ENCODE measurements at places on chromosomes 7 and 10.

DNA sequence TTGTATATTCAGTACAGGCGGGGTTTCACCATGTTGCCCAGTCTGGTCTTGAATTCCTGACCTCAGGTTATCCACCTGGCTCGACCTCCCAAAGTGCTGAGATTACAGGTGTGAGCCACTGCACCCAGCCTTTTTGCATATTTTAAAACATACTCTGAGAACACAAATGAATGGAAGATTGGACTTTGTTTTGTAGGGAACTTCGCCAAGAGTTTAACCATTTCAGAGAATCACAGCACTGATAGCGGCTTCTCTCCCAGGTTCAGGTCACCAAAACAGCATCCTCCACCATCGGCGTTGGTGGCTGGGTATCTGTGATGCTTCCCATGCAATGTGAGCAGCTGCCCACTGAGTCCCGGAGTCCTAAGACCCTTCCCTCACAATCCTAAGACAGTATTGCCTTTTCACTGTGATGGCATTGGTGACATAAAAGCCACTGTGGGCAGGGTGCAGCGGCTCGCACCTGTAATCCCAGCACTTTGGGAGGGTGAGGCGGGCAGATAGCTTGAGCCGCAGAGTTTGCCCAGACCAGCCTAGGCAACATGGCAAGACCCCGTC is 42.3 kb upstream of the PSAP start:
- DNase-seq, result no peak

DNA sequence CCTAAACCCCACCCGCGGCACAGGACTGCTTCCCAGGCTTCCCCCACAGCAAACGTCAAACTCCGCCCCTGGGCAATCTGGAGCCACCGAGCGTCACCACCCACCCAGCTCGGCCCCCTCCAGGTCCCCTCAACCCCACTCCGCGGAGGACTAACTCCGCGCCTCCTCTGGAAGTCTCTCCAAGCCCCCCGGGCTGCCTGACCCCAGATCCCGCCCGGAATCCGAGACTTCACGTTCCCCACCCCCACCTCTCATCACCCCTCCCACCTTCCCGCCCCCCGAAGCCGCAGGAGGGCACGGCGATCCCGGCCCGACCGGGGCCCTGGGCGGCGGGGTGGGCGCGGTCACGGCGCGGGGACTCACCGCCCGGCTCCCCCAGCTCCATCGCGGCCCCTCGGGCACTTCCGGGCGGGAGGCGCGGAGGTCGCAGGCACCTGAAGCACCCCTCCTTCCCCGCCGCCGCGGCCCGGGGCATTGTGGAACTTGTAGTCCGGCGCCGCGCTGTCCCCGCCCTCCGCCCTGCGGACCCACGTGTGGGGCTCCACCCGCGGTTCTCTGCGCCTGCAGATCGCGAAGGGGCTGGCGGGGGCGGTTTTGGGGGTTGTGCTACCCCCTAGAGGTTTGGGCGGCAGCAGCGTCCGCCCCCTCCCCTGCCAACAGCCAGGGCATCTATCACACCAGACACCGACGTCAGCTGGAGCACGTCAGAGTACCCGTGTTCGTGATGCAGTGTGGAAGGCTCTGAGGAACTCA is at the start of gene TMUB1:
TMUB1 (minus strand) TSS at position 423 of the 753 bp plus-strand sequence. CDS start 930 bp downstream, outside the sequence.
- peak; percentile 74 for DNase-seq

GRCh38 chr7:32206987-32207386 is 136.8 kb upstream of the PDE1C start:
- DNase-seq, result no peak

GRCh38 chr7:80362677-80363076 is 149.2 kb downstream of the GNAT3 start:
- no peak for DNase-seq

DNA sequence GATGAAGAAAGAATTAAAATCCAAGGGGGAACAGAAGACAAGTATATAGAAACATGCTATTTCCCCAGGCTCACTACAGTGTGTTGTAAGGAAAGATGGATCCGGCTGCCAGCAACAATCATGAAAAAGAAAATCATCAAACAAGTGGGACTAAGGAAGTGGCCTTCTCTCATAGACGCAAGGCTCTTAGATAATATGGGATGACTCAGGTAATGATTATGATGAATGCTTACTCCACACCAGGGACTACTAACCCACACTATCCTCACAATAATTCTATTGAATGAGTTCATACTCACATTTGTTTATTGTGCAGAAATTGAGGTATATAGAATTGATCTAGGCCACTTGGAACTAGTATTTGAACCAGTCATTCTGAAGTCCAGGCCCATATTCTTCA is 111.2 kb upstream of the BET1 start:
- no peak for DNase-seq

- no peak for DNase-seq
Measured at GRCh38 chr7:157514746-157515145, 177.9 kb downstream of the DNAJB6 start.

DNA sequence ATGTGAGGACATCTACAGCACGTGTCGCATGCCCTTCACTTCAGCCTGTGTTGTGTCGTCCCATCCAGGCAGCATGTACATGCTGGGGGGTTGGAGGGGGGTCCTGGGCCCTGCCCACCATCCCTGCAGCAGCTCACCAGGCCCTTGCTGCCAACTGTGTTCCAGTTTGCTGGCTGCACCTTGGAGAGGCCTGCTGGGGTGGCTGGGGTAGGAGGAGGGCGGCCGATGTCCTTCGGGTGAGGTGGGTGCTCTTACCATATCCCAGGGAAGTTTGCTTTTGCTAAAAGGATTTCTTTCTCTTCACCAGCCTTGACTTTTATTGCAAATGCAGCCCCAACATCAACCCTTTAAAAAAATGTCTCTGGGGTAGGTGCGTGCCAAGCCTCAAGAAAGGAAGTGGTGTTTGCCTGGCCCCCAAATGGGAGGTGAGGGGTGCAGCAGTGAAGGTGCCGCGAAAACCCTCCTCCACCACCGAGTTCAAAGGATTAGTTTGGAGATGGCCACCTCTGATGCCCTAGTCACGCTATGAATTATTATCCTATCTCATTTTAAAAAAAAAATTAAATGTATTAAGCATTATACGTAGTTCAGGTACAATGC is 165.8 kb upstream of the KLF6 start:
- DNase-seq, result no peak

DNA sequence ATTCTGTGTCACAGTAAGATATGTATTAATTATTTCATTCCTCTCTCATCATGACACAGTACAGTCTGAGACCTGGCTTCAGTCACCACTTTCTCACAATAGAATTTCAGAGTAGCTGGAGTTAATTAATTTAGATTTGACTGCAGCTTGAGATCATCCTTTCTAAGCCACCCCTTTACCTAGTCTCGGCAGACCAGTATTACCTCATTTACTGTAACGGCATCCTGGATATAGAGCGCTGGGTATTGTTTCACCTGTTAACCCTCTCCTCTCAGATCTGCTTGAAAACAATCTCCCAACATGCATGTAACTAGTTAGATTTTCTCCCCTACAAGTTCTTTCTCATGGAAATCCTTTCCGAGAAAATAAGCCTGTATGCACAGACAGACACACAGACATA is 1057.5 kb downstream of the GATA3 start:
- no peak for DNase-seq

DNA sequence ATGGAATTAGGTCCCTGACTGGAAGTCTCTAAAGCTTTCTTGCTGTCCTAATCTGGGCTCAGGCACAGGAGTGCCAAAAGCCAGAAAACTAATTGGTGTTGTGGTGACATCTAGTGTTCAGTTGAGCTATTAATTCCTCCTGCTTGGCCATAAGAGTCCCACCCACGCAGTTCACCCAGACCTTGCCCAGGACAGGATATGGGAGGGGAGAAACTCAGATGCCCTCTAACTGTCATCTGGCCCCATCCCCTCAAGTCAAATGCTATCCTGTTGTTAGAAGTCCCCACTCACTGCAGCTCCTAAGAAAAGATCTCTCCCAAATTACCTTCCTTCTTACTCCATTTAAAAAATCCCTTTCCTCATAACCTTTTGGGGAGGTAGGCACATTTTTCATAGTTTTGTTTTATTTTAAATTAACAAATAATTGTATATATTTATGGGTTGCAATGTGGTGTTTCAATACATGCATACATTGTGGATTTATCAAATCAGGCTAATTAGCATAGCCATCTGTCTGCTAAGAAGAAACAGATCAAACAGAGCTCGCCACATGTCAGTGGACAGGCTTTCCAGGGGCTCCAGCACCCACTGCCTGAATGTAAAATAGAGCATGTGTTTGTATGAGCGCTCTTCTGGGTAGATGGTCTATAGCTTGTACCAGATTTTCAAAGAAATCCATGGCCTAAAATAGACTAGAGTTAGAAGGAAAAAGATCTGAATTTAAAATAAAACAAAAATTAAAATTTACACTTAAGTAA is 84.0 kb downstream of the GSAP start:
- no peak for DNase-seq

DNA sequence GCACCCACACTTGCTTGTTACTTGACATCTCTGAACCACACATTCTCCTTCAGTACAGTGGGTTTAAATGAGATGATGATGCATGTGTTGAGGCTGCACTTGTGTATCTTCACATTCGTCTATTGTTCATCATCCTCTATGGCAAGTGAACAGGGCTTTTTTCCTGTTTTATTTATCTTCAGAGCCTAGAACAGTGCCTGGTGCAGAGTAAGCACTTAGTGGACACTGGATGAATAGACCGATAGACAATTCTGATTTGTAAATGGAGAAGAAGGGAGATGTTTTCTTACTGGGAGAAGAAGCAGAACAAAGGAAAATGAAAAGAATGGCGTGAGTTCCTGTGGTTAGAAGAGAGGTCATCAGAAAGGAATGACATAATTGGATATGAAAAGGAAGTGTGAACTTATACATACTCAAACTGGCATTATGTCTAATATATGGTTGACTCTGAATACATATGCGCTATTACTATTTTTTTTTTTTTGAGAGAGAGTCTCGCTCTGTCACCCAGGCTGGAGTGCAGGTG is 99.7 kb downstream of the AVL9 start:
- DNase-seq, result no peak

DNA sequence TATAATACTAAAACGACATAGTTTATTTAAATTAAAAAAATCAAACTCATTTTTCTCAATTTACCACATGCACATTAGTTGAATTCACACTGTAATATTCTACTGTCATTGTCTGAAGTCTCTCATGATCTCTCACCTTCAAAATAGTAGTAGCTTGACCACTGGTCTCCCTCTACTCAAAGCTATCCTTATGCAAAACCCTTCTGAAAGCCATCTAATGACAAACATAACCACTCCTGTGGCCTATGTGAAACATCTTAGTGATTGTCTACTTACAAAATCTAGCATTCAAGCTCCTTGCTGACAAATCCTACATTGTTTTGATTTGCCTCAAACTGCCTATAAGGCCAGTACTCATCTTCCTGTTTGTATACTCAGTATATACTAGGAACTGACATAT is 606.0 kb upstream of the GHITM start:
- no peak for DNase-seq
